Anterior cingulate cortex (tissue), 58 donors: ENCODE measurements at places on chromosomes 2 and 18.

GRCh38 chr2:24077879-24078278 is 1.8 kb upstream of the SF3B6 start:
- no peak for DNase-seq

GRCh38 chr2:46815121-46815802 is 100.3 kb downstream of the MCFD2 start:
- DNase-seq: no peak

- no peak for DNase-seq
These were observed 2.2 kb upstream of the DLX1 start for GRCh38 chr2:172082944-172083627.

- DNase-seq: no peak
These were observed 4.7 kb downstream of the HMSD start for GRCh38 chr18:63953811-63954210.

GRCh38 chr2:86787736-86788135 is 3.0 kb downstream of the CD8A start:
- DNase-seq: no peak

DNA sequence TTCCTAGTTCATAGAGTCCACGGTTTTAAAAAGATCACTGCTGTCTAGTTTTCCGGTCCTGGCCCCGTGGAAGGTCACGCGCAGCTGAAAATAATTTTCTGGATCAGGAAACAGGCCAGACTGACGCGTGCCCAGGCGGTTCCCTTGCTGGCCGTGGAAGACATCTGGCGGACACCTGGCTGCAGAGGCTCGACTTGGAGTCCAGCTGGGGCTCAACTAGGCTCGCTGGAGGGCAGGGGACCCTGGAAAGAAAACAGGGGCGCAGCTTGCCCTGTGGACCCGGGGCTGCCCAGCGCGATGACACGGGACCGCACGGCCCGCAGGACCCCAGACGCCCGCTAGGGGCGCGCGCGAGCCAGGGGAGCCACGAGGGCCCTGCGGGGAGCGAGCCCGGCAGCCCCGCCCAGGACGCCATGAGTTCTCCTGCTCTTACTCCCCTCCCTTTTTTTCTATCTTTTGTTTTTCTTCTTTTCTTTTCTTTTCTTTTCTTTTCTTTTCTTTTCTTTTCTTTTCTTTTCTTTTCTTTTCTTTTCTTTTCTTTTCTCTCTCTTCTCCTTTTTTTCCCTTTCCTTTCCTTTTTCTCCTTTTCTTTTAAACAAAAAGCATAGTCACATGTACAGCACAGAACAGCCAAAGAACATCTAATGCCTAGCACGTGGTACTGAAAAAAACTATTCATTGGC is 43.2 kb upstream of the UBE2F start:
- DNase-seq: no peak

DNA sequence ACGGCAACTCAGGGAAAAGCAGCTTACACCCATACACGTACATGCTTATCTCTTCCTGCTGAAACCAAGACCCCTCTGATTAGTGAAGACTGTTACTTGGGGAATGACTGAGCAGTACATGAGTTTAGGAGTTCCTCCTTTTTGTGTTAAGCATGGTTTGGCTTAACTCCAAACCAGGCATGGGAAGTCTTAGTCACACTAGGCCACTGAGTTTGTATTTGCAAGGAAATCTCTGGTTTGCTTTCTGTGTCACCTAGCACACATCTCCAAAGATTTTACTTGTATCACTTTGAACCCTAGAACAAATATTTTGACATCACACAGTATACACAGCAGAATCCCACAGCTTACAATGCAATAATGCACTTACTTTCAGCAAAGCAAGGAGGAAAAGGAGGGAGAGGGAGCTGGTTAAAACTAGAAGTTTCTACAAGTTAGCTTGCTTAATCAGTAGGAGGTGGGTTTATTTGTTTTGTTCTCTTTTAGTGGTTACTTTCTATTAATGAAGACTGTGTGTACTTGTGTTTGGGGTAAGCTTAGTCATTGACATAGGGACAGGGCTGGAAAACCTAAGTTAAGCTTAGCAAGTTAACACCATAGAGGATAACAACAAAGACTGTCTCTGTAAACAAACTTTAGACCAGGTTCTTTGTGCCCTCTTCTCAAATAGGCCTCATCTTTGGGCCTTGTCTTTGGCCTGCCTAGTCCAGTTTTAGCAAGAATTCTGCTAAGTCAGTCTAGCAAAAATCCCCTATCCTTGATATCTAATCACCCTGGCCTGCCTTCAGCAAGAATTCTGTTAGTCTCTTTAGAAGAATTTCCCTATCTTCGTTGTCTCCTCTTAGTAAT is 219.4 kb downstream of the MREG start:
- DNase-seq: no peak

DNA sequence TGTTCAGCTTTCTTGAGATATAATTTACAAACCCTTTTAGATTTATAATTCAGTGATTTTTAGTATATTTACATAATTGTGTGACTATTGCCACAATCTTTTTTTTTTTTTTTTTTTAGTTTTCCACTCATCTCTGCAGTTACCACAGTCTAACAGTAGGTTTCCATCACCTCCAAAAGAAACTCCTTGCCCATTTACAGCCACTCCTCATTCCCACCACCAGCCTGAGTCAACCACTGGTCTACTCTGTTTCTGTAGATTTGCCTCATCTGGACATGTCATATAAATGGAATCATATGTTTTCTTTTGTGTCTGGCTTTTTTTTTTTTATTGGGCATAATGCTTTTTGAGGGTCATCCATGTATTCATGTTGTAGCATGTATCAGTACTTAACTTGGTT is 16.1 kb downstream of the MTX2 start:
- no peak for DNase-seq

DNA sequence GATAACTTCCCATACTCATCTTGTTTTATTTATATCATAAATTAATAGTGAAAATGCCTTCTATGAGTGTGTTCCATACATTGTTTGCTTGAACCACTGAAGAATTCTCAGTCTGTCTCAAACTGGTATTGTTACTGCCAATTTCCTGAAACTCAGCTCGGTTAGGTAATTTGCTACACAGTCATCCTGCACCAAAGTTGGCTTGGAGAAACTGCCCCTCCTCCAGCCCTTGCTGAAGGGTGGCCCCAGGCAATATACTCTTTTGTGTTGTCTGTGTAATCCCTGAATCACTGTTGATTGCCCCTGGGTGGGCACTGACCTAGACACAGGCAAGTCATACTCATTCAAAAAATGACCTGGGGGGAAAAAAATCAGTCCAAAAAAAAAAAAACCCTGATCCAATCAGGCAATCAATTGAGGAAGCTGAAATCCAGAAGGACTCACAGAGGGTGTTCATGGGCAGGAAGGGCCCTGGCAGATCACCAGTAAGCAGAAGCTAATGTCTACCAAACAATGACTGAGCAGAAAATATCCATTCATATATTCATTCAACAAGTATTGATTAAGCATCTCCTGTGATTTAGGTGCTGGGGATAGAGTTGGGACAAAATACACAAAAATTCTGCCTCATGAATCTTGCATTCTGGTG is 3.8 kb upstream of the SESTD1 start:
- no peak for DNase-seq

- no peak for DNase-seq
These were observed 36.2 kb downstream of the FTCDNL1 start for GRCh38 chr2:199814817-199815211.

DNA sequence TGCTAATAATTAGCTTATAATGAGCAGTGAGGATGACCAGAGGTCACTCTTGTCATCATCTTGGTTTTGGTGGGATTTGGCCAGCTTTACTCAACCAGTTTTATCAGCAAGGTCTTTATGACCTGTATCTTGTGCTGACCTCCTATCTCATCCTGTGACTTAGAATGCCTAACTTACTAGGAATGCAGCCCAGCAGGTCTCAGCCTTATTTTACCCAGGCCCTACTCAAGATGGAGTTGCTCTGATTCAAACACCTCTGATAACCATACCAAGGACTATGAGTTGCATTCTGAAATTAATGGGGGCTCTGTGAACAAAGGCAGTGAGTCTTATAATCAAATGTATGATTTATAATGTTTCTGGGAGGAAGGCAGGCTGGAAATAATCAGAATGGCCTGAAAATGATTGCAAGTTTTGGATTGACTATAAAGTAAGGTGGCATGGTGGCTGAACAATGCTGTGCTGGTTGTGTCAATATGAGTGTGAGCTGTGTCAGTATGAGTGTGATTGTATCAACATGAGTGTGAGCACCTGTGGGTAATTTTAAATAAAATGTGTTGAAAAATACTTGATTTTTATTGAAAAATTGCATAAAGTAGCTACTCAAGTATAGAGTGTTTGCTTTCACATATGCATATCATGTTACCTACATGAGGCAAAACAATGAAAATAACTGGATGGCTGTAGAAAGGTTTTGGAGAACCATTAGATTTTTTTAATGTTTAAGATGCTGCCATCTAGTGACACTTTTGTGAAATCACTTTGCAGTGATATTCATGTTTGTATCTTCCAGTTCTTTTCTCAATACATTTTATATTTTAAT is 103.0 kb downstream of the KYNU start:
- no peak for DNase-seq

DNA sequence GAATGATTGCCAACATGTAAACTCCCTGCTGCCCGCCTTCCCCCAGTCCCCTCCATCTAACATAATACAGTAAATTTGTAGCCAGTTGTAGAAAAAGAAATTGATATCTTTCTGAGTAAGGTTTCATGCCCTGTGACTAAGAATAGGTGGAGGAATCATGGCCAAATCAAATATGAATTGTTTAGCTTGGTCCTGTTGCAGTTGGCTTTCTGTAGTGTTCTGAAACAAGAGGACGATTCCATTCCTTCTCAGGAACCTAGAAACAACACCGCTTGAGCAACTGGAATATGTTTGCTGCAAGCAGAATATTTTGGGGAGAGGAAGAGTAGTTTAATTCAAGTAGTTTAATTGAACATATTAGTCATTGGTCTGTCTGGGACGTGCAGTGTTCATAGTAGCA is 7.0 kb upstream of the DRC1 start:
- DNase-seq: no peak
